Epithelial cell of proximal tubule (primary cell): ENCODE measurements at places on chromosomes 3 and 15.

DNA sequence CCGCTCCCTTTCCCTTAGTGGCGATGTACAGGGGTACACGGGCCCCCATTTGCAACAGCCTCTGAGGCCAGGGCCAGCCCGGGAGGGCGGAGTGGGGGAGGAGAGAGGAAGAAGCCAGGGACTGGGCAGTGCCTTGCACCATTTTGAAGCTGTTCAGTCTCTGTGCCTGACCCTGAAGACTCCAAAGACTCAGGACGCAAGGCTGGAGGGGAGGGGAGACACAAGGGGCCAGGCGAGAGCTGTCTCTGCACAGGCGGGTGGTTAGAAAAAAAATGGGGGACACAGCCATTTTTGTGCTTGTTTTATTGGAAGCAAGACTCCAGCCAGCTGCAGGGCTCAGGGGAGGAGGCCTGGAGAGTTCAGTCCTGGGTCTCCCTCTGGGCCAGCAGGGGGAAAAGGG is 1.6 kb downstream of the RPP25 start:
- DNase-seq: no peak

DNA sequence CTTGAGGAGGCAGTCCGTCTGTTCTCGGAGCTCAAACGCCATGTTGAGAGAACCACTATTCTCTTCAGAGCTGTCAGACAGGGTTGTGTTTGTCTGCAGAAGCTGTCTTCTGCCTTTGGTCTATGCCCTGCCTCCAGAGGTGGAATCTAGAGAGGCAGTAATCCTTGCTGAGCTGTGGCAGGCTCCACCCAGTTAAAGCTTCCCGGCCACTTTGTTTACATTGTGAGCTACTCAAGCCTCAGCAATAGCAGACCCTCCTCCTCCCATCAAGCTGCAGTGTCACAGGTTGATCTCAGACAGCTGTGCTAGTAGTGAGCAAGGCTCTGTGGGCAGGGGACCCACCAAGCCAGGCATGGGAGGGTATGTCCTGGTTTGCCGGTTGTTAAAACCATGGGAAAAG is 8.9 kb downstream of the OR5AC2 start:
- DNase-seq: no peak

DNA sequence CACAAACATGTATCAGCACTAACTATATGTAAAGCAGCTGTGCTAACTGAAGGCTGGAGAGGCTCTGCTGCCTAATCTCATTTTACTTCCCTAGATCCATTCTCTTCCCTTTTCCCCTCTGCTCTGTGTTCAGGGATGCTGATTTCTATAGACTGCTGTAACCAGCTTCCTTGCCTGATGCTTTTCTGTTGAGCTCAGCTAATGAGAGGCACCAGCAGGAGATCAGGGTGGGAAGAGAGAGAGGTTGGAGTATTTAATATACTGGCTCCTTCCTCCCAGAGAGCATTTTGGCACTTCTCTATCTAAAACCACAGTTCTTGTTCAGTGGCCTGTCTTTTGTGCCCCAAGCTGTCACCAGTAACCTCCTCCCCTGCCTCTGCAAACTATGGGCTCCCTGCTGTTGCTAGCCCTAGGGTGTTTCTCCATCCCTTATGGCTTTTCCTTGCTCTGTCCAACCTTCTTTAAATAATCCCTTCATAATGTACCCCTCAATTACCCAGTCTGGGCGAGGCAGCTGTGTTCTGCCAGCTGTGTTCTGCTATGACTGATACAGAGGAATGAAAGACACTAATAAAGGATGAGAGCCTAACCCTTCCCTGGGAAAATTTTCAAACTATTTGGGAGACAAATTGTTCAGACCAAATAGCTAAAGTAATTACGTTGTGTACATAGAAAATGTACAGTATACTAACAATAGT is 69.5 kb downstream of the CADPS start:
- DNase-seq: no peak

GRCh38 chr3:37907906-37908305 is 46.2 kb downstream of the CTDSPL start:
- no peak for DNase-seq

GRCh38 chr3:50146316-50146901 is 8.7 kb upstream of the SEMA3F start:
- DNase-seq: no peak

DNA sequence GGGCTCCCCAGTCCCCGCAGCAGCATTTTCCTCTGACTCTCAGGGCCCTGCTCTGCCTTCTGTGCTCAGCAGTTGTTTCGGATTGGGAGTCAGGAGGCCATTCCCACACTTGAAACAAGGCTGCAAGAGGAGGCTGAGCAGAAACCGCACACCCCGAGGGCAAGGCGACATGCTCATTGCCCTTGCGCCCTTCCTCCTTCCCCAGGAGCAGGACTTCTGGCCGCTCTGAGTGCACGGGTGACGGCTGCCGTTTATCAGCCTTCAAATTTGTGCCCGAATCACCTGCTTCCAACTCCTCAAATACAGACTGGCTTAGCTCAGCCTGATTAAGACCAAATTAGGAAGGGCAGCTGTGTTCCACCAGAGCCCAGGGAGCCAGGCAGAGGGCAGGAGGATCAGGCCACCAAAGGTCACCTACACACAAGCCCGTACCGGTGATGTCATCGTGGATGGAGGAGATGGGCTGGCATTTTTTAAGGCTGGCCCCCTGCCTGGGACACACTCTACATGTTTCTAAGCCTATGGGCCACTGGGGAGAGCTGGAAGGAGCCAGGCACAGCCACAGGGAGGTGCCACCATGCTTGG is 38.1 kb downstream of the TM2D3 start:
- no peak for DNase-seq

DNA sequence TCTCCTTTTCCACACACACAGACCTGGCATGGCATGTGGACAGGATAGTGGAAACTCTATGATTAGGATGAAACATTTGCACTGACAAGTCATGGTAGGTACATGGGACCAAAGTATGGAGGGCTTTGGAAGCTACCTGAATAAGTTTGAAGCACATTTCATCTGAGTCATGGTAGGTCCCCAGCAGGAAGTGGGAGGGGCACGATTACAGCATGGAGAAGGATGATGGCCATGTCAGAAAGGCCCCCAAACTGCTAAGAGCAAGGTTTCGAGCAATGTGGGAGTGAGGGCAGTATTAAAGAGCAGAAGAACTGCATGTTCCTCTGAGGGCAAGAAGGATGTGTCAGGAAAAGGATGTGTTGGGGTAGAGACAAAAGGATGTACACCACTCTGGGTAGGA is 51.5 kb upstream of the CSTA start:
- no peak for DNase-seq

DNA sequence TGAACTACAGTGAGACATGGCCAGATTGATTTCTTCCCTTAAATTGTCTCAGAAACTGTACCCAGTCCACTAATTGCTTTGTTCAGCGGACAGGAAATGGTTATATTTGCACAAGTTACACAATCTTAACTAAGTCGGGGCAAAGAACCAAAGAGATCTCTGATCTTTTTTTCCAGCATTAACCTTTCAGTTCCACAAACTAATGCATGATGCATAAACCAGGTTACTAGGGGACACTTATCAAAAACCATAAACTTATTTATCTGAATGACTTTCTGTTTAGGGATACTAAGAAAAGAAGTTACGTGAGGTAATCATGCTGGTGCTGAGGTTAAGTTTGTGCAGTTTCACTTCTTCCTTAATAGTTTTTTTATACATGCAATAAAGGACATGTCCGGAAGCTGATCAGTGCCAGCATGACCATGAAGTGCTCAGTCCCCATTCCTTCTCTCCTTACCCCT is 22.4 kb downstream of the FNDC3B start:
- no peak for DNase-seq

DNA sequence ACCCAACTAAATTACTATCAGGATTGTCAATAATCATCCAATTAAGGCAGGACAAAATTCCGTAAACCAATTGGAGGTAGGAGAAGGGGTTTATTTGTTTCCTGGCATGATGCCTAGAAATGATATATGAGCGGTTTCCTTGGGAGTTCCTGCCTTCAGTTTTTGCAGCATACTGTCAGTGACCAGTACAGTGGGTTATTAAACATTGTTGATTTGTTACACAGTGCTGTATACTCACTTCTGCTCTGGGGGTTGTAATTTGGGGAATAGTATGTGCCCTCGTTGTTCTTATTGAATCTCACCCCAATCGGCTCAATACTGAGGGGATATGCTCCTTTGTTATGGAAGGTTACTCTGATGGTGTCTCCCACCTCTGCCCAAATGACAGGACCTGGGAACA is 22.2 kb downstream of the CP start:
- DNase-seq: no peak
